ENCODE measurements at places on chromosomes 1 and 21. TPM values are rescaled to one million over a fixed set of nuclear protein-coding genes. Genes with fewer than 3 reads are reported as not detected.

DNA sequence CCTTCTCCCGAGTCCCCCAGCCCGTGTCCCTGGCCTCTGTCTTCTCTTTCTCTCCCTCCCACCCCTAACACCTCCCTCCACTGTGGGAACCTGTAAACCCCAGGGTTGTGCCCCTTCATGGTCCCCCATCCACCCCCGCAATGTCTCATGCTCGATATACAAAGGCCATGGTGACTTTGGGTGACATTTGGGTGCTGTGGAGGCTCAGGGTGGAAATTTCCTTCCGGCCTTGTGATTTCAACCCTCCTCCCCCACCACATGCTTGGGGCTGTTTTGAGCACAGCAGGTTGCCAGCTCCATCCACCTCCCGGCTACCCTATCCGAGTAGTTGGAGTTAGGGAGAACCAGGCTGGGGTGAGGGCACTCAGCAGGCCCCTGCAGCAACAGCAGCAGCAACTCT, 25.7 kb upstream of the VPS13D start:
- peaks cover 10% of the 10 kb centered on the region for H3K4me1 ChIP-seq
- H3K36me3 ChIP-seq: peaks cover 57% of the 10 kb centered on the region
- H3K4me3 ChIP-seq: no peak overlapping the region
- no peak for DNase-seq

GRCh38 chr21:41623945-41624344, 116.0 kb upstream of the TMPRSS2 start:
- H3K36me3 ChIP-seq: no peaks in the 10 kb centered on the region
- H3K27ac ChIP-seq: no peak overlapping the region
- H3K4me3 ChIP-seq: no peak overlapping the region
- H3K4me1 ChIP-seq: no peaks in the 10 kb centered on the region
- no peaks in the 10 kb centered on the region for H3K27me3 ChIP-seq

The COL11A1 gene
- not detected for total RNA-seq

The AQP10 gene
- not detected for total RNA-seq

The CRYBG2 gene
- total RNA-seq: not detected

The TSPEAR gene
- 0.23 TPM for total RNA-seq

The VSIG8 gene
- total RNA-seq: not detected
